NCI-H345 (cell line): ENCODE measurements at places on chromosomes 4 and X.
A peak's percentile ranks its signal among the peaks of the same experiment; 100 is the strongest.

DNA sequence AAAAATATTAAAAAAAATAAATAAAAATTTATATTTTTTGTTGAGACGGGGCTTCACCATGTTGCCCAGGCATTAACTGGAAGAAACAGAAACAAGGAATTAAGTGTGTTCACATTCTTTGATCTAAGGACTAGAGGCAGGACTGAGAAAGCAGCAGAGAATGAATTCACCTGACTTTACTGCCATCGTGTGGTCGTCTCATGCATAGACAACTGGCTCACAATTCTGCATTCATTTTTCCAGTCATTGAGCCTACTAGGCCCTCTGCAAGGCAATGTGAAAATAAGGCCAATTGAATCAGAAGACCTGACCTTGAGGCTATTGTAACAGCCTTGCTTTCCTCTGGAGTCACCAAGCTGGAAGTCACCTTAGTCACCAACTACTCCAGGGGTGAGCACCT is 37.4 kb downstream of the LHFPL1 start:
- DNase-seq = peak; percentile 36

GRCh38 chrX:140589657-140590056 is 84.8 kb upstream of the SOX3 start:
- DNase-seq = no peak

GRCh38 chr4:1488831-1489638 is 82.8 kb upstream of the NKX1-1 start:
- no peak for DNase-seq

DNA sequence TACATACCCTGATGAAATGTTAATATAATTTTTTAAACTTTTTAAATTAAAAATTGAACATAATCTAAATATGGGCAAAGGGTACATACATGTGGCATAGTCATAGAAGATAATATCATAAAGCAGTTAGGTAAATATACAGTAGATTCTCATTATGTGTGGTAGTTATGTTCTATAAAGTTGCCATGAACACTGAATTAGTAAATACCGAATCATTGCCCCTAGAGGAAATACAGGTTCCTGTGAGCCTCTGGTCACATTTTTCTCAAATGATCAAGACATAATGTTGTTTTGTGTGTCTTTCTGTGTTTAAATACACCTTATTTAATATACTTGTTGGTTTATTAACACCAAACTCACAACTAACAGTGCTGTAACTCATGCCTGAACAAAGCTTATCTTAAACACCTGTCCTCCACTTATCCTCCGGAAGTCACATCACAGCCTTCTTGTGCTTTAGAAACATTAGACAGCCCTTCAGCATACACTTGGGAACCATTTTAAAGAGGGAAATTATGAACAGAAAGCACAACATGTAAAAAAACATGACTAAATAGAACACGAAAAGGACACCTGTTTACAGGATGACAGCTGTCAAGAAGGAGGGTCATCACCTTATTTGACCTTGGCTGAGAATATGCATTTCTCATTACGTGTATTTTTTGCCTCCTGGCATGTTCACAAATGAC is 169.4 kb upstream of the NAP1L5 start:
- DNase-seq = peak; percentile 18

DNA sequence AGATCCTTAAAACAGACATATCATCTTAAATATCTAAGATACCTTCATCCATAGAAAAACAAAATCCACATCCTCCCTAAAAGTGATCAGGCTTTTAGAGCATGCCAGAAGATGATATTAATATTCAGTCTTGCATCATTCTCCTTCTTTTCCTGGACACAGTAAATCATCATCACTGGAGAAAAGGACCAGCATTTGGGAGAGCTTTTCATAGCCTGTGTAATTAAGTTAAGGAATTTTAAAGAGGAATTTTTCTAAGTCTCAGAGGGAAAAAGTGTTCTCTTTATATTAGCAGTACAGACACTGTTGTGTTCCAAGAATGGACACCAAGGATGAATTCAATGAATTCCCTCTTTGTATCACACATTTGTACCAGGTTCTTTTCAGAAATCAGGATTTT is 696 bp downstream of the SCRG1 start:
- no peak for DNase-seq

DNA sequence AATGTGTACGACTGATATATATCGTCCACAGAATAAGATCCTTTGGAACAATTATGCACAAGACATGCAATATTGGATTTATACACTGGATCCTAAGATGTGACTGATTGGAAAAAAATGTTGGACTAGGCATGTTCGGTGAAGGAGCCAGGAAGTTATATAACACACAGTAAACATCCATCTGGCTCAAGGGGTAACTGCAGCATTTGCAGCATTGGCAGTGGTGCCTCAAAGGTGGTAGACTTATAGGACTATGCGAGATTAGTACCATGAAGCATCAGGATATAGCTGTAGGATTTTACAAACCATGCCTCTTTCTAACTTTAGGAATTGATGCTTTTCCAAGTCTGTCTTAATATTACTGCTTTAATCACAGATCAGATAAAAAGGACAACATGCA is 34.3 kb downstream of the MSX1 start:
- DNase-seq = no peak

DNA sequence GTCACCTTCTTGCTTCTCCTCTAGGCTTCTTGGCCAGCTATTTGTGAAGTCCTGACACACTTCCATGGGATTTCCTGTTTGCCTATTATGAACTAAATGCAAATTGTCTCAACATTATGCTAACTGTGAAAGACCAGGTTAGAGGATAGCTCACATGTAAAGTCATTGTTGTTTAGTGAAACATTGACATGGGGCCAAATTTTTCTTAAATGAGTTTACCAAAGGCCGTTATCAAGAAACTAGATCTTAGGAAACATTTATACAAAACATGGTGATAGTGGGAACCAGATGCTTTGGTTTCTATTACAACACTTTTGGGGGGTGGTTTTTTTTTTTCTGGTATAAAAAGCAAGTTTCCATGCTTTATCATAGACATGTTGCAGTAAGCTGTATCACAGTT is 466.8 kb upstream of the FAM241A start:
- no peak for DNase-seq

DNA sequence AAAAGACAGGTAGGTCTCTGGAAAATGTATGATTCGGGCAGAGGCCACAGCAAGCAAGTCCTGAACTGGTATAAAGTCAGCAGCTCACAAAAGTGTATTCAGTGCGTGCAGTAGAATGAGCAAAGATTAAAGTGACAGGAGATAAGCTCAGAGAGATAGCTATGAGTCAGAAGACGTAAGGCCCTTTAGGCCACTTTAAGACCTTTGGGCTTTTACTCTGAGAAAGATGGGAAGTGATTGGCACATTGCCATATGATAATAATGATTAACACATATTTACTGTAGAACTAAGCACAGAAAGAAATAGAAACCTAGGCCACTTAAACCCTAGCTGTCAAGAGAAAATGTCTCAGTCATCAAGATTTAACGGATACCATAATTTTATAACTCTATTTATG is 51.7 kb downstream of the TBCK start:
- DNase-seq = no peak

GRCh38 chrX:37603938-37604409 is 32.5 kb downstream of the LANCL3 start:
- DNase-seq = peak; percentile 25

- no peak for DNase-seq
These were observed 358.7 kb downstream of the IL15 start for GRCh38 chr4:141995056-141995455.

DNA sequence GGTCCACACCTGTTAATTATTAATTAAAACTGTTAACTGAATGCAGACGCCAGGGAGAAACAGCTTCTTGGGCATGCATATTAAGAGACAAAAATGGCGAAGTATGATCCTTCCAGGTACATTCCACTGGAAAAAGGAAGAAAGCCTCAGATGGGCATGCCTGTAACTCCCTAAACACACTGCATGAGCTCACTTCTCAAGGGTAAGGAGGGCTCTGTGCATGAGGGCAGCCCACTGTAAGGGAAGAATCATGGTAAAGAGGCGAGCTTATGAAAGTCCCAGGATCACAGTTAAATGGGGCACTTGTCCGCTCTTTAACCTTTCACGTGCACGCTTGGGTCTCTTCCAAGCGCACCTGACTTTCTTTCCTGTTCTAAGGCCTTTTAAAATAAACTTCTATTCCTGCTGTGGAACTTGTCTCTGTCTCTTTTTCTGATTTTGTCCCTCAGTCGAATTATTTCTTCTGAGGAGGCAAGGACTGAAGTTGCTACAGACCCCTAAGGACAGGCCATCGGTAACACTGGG is 321.7 kb downstream of the PPP1R2C start:
- DNase-seq = no peak

DNA sequence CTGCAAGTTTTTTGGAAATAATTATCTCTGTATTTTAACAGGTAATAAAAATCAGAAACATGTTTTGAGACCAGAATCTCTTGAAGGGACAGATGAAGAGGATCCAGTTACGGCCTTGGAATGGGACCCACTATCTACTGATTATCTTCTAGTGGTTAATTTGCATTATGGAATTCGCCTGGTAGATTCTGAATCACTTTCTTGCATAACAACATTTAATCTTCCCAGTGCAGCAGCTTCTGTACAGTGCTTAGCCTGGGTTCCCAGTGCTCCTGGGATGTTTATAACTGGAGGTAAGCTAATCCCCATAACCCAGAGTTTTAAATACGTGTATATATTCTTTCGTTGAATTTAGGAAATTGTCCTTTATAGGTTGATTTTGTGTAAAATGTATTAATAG is 59.4 kb downstream of the WDR17 start:
- no peak for DNase-seq

DNA sequence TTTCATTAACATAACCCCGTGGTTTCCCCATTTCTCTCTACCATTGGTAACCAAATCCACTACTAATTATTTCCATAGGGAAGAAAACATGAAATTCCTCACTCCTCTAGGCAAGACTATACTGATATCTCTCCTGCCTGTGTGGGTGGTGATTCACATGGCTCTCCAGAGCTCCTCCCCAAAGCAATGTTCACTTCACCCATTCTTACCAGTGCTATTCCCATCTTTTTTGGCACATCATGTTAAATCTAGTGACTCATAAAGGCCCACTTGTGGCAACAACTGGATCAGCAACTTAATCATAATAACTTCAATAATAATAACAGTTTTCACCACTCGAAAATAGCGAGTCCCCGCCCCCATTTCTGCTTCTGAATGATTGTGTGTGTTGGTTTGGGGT is 6.1 kb upstream of the HCCS start:
- no peak for DNase-seq

- peak; percentile 20 for DNase-seq
These were observed 6.5 kb downstream of the NEUROG2 start for GRCh38 chr4:112509243-112510141.

- DNase-seq = no peak
These were observed 96.7 kb upstream of the MXRA5 start for GRCh38 chrX:3443184-3443583.

DNA sequence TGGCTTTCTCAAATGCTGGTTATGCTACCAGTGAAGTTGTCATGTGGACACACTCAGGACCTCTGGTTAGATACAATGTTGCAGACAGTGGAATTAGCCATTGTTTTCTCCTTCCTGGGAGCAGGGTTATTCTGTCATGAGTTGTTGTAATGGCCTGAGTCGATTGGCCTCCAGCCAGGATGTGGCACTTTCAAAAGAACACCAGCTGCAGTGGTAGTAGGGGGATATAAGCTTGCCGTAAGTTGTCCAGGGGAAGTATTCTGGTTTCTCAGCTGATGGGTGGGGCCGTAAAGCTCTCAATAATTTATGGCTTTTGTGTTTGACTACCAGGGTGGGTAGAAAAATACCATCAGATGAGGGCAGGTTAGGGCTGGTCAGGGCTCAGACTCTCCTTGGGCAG is 697.5 kb upstream of the GNPDA2 start:
- DNase-seq = no peak

- no peak for DNase-seq
These were observed 196.7 kb downstream of the ZNF330 start for GRCh38 chr4:141417387-141417786.

DNA sequence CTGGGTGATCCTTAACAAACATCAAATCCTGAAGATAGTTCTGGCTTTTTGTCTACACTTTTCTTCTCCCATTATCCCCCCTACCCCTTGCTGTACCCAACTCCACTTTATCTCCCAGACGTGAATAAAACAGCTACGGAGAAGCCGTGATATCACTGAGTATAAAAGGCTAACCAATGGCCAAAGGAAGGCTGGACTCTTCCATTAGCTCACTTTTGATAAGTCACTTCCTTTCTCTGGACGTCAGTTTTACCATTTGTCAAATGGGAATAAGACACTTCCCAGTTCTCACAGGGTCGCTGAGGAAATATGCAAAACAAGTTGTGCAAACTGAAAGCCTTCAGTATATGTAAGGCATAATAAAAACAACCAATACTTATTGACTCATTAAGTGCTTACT is 38.6 kb upstream of the EDA2R start:
- DNase-seq = no peak

- no peak for DNase-seq
These were observed 285.0 kb downstream of the ASMT start for GRCh38 chrX:1899841-1900240.
